ENCODE measurements at places on chromosomes 1 and 21.

DNA sequence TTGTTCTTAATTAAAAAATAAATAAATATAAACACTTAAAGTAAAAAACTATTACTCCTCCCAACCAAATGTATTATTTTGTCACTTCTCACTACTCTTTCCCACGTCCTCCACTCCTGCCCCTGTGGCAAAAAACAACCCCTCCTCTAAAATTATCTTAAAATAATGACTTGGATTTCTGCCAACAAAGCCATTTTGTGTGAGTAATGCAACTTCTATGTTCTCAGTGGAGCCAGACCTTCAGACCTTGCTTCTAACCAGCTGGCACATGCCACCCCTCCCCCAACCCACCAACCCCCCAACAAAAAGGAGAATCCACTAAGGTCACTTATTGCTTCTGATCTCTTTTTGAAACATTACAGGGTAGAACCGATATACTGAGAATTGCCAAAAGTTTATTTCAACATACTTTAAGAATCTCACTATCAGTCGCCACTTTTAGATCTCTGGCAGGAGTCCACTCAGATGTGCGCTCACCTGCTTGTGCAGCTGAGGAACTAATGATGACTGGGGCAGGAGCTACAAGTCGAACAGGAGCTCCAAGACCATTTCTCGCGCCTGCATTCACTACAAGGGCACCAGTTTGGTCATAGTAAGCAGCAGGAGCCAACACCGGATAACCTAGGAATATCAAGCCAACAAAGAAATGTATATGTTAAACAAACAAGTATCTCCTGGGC is 58.3 kb upstream of the SDC3 start:
- DNase-seq = no peak

DNA sequence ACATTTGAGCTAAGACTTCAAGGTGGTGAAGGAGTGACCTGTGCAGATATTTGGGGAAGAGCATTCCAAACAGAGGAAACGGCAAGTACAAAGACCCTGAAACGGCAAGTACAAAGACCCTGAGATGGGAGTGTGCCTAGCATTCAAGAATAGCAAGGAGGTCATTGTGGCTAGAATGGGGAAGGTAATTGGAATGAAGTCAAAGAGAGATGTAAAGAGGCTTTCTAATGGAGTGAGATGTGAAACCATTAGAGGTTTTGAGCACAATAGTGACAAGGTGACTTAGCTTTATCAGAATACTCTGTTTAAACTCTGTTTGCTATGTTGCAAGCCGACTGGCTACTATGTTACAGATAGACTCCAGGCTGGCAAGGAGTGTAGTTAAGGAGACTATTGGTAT is 4.4 kb downstream of the CDC7 start:
- DNase-seq = no peak

DNA sequence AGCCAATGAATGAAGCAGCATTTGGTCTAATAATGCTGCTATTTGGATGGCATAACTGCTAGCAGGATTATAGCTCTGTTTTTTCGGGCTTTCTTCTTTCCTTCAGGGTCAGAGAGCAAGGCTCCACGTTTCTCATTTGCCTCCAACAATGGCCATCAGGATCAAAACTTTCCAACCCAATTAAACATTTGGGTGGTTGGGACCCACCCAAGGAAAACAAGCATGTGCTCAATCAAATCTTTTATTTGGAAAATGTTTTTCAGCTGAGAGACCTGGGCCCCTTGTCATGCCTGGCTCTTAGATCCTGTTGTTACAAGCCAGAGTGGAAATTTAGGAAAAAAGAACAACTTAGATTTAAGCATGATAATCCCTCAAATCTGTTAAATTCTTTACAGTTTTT is 373.1 kb upstream of the USP24 start:
- no peak for DNase-seq

GRCh38 chr1:18278946-18279345 is 171.3 kb downstream of the IGSF21 start:
- no peak for DNase-seq

DNA sequence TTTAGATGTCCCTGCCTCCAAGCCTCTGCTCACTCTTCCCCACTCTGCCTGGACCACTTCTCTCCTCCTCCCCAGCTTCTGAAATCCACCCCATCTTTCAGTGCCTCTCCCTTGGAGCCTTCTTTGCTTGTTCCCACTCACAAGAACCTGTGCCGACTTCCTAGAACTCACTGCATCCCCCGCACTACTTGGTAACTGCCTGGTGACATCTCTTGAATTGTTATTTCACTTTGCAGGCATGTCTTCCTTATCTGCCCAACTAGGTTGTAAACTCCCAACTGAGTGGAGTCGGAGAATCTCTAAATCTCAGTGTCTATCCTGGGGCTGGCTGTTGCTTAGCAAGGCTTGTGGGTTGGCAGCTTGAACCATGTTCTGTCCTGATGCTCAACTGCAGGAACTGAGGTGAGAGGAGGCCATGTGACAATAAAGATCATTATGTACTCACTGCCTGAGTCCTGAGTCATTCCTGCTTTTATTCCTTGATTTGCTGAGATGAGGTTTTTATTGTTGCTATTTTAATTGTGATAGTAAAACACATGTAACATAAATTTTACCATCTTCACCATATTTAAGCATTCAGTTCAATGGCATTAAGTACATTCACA is 3.9 kb downstream of the KPRP start:
- no peak for DNase-seq
